Karpas-422 (cell line): ENCODE measurements at places on chromosomes 5 and 9. TPM values are rescaled to one million over a fixed set of nuclear protein-coding genes. Genes with fewer than 3 reads are reported as not detected.
A peak's percentile ranks its signal among the peaks of the same experiment; 100 is the strongest.

DNA sequence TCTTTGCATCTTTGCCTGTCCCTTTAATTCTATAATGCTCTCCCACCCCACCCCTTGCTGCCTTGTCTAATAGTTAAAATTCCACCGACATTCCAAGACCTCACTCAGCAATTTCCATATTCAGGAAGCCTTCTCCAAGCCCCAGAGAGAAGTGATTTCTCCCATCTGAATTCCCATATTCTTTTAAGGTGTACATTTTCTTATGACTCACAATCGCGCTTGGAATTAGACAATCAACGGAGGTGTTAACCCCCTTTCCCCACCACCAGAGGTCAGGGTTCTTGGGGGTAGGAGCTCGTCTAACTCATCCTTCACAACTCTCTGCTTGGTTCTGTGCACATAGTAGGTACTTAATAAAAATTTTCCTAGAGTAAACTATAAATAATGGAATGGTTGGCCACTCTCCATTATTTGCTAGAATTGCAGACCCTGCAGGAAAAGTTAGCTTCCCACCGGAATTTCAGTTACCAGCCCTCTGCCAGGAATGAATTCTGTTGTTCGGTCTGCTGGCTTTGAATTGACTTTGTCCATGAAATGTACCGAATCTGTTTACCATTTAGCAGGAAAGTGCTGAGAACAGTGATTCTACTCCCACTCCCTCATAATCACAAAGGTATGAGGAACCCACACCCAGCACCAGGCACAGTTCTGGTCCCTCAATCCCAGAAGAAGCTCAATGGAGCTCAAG is 5.0 kb downstream of the KCNIP1 start:
- no peak for DNase-seq

DNA sequence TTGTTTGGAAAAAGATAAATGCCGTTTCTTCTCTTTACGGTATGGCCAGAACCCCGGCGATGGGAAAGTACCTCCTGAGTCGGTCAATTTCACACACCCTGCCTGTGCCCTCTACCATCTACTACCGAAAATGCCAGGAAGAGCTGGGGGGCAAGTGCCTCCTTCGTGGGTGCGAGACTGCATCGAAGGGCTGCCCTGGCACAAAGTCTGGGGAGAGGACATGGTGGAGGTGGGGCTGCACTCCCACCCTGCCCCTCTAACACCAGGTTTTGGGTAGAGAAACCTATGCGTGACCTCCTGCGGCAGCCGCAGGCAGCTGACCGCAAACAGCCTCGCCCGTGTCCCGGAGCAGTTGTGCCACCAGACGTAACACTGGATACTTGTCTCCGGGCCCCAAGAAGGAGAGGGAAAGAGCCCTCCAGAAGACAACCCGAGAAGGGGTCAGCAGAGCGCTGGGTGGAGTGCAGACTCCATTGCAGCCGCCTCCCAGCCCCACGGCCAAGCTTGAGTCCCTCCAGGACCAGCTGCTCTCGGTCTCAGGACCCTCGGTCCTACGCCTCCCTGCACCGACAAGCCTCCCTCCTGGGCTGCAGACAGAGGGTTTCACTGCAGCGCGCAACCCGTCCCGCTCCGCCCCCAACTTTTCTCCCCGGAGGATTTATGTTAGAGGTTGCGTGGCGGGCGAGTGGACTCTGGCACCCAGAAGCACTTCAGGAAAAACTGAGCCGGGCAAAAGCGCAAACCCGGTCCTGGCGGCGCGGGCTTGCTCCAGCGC is 823 bp upstream of the PRDM6 start:
- DNase-seq = no peak

DNA sequence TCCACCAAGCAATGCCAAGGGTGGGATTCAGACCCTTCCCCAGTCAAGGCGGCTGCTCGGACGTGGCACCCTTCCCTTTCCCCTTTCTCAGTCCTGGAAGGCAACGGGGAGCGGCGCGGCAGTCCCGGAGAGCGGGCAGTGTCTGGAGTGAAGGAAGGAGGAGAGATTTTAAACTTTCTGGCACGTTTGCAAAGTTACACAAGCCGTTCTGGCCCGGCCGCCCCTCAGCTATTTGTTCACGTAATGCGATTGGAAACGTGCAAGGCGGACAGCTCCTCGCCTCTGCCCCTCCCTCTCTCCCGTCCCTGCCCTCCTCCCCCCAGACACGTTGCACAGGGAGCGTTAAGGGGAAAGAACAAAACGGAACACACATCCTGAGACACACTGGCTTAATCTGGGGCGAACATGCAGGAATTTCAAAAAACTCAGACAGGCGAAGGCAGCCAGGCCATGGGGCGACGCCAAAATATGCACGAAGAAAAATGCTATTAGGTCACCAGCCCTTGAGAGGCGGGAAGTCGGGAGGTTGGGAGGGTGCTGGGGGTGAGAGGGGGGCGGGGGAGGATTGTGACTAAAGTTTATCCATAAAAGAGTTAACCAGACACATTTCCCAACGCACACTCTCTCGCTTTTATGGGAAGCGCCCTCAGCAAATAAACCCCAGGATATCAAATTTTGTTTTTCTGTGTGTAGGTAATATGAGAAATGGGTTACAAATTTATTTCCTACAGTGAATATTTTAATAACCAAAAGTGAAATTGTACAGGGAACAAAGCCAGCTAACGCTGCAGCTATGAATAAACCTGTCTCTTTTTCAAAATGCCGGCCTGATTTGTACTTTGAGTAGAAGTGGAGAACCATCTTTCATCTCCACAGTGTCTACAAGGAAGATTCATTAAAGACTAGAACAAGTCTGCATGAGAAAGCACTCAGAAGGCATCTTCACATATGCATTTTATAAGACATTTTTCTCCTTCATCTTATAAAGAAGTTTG is at the start of gene LOX:
Gene LOX (minus strand): TSS at position 144 of the 995 bp plus-strand sequence. CDS start 274 bp downstream, outside the sequence.
- no peak for DNase-seq

DNA sequence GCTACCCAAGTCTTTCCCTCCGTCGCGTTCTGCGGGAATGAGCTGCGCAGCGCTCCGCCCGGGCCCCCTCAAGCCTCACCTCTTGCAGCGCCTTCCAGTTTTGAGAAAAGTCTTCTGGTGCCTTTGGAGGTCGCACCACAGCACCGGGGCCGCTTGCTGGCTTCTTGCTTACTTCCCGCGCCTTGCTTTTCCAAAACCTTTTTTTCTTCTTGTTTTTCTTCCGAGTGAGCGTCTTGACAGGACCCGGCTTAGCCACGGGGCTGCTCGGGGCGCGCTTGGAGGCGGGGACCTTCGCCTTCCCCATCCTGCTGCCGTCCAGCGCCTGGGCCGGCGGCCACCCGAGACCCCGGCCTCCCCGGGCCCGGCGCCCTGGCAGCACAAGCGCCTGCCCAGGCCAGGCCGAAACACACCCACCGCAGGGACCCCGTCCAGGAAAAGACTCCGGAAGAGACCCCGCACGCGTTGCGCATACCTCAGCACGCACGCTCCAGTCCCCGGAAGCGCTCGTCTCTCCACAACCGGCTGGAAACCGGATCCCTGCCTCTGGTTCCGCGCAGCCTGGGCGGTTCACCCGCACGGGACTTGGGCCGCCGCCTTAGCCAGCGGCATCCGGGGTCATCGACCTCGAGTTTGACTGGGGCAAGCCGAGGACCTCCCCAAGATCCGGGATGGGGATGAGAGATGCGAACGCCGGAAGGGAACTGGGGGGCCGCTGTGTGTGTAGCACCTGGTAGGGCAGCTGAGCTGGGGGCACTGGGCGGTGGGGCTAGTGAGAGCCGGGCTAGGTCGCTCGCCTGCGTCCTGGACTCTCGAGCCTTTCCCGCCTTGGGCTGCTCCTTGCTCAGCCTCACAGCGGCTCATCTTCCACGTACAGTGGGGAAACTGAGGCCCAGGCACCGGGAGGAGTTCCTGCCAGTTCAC is at the start of gene REXO4:
Gene REXO4 (minus strand): TSS at position 470 of the 921 bp plus-strand sequence. CDS start 166 bp downstream, at position 304.
- DNase-seq = peak; percentile 96

Gene NR5A1
- total RNA-seq = not detected in 2 replicates

DNA sequence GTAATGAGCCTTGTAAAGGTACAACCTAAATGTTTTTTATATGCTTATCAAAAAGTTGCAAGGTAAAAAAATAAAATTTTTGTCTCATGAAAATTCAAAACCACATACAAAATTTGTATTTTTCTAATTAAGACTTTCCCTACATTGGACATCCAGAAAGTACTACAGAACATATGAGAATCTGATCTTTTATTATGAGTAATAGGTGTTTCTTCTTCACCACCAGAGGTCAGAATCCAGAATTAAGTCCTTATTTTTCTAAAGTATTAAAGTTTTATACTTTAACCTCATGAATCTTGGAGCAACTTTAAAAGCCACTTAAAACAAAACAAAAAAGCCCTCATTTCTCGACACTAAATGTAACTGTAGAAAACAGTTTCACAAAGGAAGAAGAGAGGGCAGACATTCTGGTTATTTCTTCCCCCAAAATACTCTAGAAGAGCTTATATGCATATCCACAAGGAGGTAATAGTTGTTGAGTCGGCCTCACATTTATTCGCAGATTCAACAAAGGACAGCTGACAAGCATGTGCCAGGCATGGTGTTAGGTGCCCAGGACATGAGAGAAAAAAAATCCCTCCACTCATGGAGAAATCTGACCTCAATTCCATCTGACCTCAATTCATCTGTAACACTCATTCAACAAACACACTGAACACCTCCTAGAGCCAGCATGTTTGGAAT is 69.3 kb downstream of the MLLT3 start:
- no peak for DNase-seq

GRCh38 chr5:66617226-66617861 is 21.2 kb downstream of the MAST4 start:
- no peak for DNase-seq

Gene BAAT
- total RNA-seq = 0.19 TPM in 1 of 2 replicates, not detected in the other

Gene SUSD3
- total RNA-seq = 4.9 and 6.2 TPM in 2 replicates

DNA sequence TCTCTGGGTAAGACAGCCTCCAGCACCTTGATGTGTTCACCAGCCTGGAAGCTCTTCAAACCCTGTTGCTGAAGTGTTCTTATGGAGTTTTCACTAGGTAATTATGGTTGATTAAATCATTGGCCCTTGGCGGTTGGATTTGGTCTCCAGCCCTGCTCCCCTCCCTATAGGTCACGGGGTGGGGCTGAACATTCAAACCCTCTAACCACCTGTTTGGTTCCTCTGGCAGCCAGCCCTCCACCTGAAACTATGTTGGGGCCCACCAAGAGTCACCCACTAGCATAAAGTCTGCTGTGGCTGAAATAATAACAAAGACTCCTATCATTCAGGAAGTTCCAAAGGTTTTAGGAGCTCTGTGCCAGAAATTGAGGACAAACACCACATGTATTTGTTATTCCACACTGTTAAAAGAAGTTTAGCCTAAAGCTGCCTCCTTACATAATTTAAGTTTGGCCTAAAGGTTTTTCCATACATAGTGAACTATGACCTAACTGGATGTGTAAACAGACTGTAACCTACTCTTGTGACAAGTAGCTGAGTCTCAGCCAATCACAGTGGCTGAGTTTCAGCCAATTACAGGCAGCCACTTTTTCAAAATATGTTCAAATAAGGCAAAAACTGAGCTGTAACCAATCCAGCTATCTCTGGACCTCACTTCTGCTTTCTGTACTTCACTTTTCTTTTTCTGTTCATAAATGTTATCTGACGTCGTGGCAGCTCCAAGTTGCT is 34.8 kb downstream of the TMEM252 start:
- peak; percentile 66 for DNase-seq

- DNase-seq = no peak
Measured at GRCh38 chr9:131402073-131402472, 8.2 kb downstream of the PRRC2B start.
